Activated naive CD4-positive, alpha-beta T cell (primary cell): ENCODE measurements at places on chromosomes 6 and 20.

- DNase-seq: no peak
Measured at GRCh38 chr6:140872885-140873284, 1259.8 kb upstream of the GJE1 start.

DNA sequence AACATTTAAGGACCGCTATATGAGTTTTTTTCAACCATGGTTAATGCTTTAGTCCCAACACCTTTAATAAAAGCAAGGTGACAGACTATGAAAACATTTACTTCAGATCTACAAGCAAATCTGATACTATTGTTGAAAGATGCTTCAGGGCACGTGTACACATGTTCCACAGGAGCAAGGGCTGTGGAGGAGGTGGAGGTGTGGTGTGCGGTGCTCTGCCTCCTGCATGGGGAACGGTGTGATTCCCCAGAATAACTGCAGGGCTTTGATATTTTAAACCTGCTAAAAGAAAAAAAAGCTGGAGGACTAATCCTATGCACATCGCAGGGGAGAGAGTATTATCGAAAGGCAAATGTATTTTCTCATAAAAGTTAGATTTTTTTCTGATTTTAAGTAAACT, 188.1 kb upstream of the CEP162 start:
- no peak for DNase-seq

DNA sequence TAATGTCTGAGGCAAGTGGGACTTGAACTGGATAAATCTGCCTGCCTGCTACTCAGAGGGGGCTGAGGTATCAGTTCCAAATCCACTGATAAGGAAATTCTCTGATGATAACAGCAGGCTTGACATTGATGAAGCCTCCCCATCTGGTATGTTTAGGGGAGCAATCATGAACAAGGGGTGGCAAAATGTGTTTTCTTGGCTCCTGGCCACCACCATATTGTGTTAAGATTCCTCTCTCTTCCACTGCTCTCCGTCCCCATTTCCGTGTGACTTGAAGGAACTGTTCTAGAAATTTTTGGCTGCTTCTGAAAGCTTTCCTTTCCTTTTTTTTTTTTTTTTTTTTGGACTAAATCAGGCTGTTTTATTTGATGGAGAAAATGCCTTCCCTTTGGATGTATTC, 335.3 kb upstream of the NRSN1 start:
- no peak for DNase-seq

- DNase-seq: no peak
Measured at GRCh38 chr6:103925317-103925716, 934.4 kb downstream of the HACE1 start.

DNA sequence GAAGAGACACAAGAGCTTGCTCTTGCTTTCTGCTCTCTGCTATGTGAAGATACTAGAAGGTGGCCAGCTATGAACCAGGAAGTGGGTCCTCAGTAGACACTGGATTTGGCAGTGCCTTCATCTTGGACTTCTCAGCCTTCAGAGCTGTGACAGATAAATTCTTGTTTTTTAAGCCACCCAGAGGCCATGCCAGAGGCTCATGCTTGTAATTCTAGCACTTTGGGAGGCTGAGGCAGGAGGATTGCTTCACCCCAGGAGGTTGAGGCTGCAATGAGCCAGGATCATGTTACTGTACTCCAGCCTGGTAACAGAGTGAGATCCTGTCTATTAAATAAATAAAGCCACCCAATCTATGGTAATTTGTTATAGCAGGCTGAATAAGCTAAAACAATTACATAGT, 185.5 kb upstream of the SALL4 start:
- no peak for DNase-seq

DNA sequence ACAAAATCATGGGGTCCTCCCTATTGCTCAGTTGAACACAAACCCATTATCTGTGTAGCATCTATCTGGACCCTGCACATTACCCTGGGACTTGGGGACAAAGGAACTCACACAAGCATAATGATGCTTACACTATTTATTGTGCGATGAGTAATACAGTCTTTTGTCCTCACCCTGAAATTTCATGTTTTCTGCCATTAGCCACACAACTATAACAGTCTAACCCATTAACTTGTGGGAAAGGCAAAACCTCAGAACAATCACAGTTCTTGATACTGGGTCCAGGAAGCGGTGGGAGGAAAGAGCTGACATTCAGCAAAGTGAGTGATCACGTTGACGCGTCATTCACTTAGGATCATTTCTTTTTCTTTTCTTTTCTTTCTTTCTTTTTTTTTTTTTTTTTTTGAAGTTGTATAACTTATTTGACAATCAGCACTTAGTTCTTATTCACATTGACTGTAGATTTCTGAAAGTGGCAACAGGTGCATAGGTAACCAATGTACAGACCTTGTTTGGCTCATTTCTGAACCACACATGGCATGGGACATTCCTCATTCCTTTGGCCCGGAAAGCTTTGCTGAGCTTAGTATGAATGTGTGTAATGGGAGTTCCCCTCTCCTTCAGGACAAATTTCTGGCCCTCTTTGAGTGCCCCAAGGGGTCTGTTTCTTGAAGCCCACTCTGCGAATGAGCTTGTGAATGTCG, 94.8 kb upstream of the CNKSR3 start:
- no peak for DNase-seq

DNA sequence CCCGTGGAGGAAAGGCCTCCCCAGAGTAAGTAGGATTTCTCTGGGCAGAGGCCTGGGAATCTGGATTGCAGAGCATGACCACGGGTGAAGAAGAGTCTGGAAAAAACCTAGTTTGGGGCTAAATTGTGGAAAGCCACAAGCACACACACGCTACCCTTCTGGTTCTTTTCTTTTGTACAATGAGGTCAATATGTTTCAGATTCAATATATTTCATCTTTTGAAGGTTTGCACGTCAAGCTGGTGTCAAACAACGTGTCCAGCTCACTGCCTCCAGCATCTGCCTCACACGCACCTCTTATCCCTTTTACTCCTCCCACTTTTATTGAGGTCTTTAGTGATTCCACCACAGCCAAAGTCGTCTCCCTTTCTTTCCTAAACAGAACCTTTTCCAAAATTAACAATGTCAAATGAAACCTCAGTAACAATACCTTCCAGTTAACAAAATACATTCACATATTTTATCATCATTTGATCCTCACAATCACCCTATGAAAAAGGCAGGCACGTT, 773 bp upstream of the EPB41L2 start:
- no peak for DNase-seq

- DNase-seq: no peak
Measured at GRCh38 chr6:30092852-30093543, 17.4 kb upstream of the RNF39 start.

GRCh38 chr6:39152262-39152661, 37.3 kb upstream of the SAYSD1 start:
- DNase-seq: no peak

GRCh38 chr6:56961151-56961550, 6.2 kb downstream of the BEND6 start:
- no peak for DNase-seq

GRCh38 chr6:157579467-157580031, 198.6 kb downstream of the ZDHHC14 start:
- DNase-seq: no peak

- DNase-seq: no peak
Measured at GRCh38 chr6:169363590-169363989, 109.9 kb upstream of the THBS2 start.

DNA sequence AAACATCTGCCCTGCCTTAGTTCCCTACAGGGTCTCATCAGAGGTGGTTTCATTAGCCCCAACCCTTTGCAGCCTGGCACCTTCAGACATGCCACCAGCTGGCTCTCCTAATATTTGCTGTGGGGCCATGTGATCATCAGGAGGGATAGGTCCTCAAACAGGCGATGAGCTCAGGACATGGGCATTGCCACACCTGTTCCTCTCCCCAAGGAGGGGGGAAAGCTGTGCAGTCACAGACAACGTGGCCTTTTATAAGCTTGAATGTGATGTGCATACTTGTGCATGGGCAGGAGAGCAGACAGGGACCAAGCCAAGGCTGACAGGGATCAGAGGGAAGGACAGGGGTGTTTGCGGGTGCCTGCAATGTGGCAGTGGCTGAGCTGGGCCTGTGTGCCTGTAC, 78.8 kb upstream of the ZNFX1 start:
- no peak for DNase-seq

- DNase-seq: no peak
Measured at GRCh38 chr20:32706486-32706885, 32.7 kb upstream of the C20orf203 start.

GRCh38 chr6:43469947-43470346, 7.4 kb upstream of the TJAP1 start:
- DNase-seq: no peak

DNA sequence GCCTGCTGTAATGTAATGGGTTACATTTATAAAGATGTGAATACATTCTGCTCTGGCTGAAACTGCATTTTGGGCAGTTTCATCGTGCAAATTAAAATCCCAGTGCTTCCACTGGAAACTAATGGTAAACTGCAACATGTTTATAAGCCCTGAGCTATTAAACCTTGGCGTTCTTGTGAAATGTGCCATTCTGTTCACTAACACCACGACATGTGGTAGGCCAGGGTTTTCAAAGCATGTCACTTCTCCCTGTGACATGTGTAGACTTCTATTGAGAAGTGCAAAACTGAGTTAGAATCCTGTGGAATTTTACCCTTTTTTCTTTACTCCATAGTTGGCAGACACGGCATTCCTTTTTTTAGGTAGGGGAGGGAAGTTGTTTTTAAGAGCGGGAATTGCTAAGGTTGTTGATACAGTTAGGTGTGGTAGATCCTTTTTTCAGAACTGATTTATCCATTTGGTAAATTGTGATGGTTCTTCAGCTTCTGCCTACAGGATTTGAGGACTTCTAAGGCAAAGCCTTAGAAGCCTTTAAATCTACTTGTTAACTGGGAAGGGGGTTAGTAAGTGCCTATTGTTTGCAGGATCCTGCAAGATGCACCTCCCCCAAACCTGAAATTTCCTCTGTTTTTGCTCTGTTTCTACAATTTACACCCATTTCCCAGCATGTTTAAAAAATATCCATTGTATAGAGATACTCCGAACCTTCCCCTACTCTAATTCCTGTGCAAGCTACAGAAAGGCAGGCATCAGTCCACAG, 4.2 kb downstream of the SASH1 start:
- DNase-seq: no peak

- DNase-seq: no peak
Measured at GRCh38 chr6:17835784-17836183, 129.1 kb upstream of the NUP153 start.

DNA sequence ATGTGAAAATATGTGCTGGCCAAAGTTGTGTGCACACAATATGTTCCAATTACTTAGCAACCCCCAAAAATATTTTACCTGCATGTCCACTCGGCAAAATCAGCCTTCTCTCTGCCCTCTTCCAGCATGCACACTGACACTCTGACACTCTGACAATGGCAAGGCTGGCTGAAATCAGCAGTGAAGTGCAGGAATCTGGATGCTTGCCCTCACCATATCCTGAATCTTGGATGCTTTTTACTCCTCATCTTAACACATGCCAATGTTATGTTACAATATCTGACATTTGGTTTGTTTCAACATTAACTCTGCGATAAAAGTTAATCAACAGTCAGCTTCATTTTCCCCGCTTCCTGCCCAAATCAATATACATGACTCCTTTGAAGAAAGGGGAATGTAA, 203.2 kb downstream of the COL9A1 start:
- DNase-seq: no peak

GRCh38 chr6:118467181-118467580, 80.9 kb upstream of the PLN start:
- no peak for DNase-seq

DNA sequence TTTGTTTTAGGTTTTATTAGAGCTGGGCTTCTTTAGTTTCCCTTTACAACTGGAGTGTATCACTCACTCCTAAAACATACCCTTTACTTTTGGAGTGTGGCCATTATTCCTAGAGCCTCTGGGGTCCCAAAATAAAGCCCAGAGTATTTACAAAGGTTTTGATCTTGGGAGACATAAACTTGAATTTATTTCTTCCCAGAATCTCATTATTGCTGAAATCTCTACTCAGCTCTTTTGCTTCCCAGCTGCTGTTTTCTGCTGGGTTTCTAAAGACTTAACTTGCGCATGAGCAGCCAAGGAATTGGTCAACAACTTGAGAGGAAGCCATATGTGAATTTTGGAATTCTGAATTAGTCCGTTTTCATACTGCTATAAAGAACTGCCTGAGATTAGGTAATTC, 94.5 kb upstream of the NRSN1 start:
- no peak for DNase-seq

GRCh38 chr6:147503587-147503986, 4.9 kb upstream of the SAMD5 start:
- no peak for DNase-seq

- DNase-seq: no peak
Measured at GRCh38 chr6:39964530-39964929, 30.3 kb upstream of the MOCS1 start.

DNA sequence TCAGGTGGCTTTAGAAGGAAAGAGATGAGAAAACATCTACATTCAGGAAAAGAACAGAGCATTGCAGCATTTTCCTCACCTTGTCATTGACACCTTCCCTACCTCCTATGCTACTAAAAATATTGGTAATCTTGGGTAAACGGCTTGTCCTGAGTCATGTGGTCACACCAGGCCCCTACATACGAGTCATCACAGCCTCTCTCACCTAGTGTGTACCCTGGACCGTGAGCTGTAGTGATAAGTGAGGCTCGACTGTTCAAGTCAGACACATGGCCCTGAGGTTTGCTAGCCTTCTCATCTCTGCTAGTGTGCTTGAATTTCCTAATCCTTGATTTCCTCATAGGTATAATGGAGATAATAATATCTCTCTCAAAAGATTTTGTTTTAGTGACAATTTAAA, 29.6 kb upstream of the TMEM244 start:
- no peak for DNase-seq

DNA sequence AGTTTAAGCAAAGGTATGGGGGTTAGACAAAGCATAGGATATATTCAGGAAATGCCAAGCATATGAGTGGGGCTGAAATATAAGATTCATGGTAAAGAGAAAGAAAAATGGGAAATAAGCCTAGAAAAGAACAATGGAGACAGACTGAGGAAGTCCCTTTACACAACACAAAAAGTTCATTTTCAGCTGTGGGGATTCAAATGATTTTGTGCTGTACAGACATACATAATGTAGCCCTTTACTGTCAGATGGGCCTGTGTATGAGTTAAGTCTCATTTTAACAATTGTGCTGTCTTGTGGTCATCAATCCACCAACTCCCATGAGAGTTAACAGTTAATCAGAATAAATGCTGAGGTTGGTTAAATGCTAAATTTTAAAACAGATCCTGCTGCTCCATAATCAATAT, 37.2 kb downstream of the REV3L start:
- no peak for DNase-seq

- no peak for DNase-seq
Measured at GRCh38 chr6:54813892-54814291, 32.7 kb upstream of the FAM83B start.

- DNase-seq: no peak
Measured at GRCh38 chr6:130382872-130383490, 17.2 kb downstream of the TMEM200A start.

- no peak for DNase-seq
Measured at GRCh38 chr20:20199361-20200160, 147.2 kb downstream of the CFAP61 start.

DNA sequence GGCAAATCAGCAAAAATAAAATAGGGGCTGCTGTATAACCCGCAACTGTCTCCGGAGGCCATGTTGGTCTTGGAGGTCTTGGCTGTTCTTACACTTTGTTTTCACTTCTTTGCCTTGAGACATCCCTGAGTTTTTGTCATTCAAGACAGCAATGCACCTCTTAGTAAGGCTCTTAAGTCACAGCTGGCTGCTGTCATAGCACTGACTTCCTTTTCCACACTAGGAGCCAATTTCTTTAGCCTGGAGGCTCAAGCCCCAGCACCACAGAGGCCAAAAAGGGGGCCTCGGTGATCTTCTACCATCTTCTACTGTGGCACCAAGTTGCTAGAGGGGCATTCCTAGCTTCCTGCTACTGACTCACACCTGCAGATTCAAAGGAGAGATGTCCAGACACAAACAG, 536.3 kb downstream of the CDH26 start:
- no peak for DNase-seq

- DNase-seq: no peak
Measured at GRCh38 chr6:107064579-107065065, 36.6 kb downstream of the MTRES1 start.
